WTC11 (cell line): ENCODE measurements at places on chromosomes 16 and 17. TPM values are rescaled to one million over a fixed set of nuclear protein-coding genes. Genes with fewer than 3 reads are reported as not detected.

Gene KRTAP4-4
- not detected in 3 replicates for total RNA-seq

Gene HOXB7
- total RNA-seq = 0.14 TPM in 1 of 3 replicates, not detected in the others

Gene HOXB1
- total RNA-seq = 0.41 to 0.63 TPM (median 0.55 TPM) in 3 replicates

Gene TBX6
- total RNA-seq = 5.1 to 7.6 TPM (median 6.6 TPM) in 3 replicates

Gene SDK2
- 13.5 to 14.8 TPM (median 14.3 TPM) in 3 replicates for total RNA-seq

DNA sequence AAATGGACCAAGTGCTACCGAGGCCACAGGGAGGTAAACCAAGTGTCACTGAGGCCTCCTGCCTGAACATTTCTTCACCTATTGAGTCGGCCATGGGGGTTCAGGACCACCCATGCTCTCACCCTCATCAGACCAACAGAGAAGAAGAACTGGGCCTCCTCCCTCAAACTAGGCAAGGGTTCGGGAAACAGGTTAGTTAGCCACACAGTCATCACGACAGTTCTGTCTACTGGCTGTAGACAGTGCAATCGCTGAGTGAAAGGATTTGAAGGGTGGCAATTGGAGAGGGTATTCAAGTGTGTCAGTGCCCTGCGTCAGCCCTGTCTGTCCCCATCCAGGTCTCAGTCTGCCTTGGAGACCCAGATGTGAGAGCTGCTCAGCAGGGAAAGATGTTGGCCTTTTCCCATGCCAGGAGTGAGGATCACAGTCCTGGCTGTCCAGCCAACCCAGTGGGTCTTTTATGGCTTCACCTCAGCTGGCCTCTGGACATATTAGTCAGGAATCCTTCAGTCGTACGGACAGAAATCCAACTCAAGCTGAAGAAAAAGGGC is 19.9 kb downstream of the TBX2 start:
- no peak for DNase-seq

DNA sequence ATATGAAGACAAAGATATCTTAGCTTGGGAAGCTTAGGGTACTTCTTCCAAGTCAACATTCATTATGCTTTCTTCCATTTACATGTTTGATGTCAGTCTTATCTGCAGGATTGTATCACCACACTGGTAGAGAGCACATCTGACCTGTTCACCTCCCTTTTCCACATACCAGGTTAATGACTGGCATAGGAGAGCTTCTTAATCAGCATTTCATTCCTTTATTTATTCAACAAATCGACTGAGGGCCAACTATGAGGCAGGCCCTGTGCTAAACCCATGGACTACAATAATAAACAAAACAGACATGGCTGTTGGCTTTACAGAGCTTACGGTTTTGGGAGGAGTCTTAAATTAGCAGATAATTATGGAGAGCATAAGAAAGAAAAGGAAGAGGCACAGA is 378.1 kb upstream of the CDH11 start:
- no peak for DNase-seq

GRCh38 chr17:65154770-65155589 is 17.8 kb downstream of the RGS9 start:
- DNase-seq = no peak

GRCh38 chr16:10906914-10907756 is 30.1 kb downstream of the CIITA start:
- DNase-seq = no peak

- peak; percentile 30 for DNase-seq
Measured at GRCh38 chr16:14364386-14365199, 265.5 kb downstream of the PARN start.

DNA sequence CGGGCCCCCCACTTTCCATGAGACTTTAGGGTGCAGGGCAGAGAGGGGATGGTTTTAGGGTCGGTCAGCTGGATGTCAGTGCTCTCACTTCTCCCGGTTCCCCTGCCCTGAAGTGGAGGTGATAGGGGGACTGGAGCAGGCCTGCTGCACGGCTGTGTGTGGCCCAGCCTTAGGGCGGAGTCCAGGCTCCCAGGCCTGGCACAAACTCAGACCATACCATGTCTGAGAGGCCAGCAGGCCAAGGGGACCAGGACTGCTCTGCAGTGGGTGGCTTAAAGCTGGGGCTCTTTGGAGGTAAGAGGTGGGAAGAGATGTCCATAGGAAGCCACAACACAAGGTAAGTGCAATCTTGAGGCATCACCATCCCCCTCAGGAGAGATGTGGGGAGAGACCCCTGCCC is 8.3 kb downstream of the TFAP4 start:
- no peak for DNase-seq

DNA sequence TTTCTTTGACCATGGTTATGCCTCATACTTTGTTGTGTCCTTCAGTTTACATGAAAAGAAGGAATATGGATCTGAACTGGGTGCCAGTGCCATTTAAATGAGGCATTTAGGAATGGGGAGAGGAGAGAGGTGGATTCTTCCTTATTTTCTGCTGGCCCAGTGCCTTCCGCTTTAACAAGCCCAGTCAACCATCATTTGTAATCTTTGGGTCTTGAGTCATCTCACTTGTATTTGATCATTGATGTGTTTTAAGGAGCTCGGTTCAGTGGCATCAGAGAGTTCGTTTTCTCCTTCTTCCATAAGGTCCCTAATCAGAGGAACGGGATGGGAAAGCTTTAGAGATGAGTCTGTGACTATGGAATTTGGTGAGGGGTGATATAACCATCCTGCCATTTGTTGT is 334.9 kb downstream of the WWOX start:
- DNase-seq = no peak
